H4 (cell line): ENCODE measurements at places on chromosomes 11 and 22.

- DNase-seq: no peak
Observed at GRCh38 chr11:81174646-81175330, 1558.9 kb downstream of the FAM181B start.

DNA sequence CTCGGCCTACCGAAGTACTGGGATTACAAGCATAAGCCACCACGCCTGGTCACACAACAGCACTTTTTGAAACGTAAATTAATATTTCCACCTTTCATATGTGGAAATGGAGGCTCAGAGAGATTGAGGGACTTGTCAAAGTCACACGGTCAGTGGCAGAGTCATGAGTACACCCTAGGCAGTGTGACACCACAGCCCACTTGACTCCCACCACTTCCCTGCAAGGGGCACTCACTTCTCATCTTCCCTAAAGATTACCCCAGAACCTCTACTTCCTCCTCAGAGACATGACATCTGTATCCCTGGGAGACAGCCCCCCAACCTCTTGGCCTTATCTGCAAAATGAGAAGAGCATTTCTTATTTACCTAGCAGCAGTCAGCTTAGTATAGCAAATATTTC is 16.5 kb upstream of the MYOD1 start:
- no peak for DNase-seq

- DNase-seq: peak; percentile 8
Observed at GRCh38 chr11:92765965-92766371, 203.5 kb upstream of the MTNR1B start.

DNA sequence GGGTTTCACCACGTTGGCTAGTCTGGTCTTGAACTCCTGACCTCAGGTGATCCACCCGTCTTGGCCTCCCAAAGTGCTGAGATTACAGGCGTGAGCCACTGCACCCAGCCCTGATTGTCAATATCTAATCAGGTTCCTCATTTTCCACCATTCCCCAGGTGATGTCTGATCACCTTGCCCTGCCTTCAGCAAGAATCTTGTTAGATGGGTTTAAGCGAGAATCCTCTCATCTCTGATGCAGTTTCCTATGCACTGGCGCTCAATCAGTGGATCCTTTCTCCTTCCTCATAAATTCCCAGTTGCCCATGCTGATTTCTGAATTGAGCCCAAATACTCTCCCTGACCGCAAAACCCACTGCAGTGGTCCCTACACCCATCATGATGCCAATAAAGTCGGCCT is 664 bp upstream of the ZC3H7B start:
- no peak for DNase-seq

DNA sequence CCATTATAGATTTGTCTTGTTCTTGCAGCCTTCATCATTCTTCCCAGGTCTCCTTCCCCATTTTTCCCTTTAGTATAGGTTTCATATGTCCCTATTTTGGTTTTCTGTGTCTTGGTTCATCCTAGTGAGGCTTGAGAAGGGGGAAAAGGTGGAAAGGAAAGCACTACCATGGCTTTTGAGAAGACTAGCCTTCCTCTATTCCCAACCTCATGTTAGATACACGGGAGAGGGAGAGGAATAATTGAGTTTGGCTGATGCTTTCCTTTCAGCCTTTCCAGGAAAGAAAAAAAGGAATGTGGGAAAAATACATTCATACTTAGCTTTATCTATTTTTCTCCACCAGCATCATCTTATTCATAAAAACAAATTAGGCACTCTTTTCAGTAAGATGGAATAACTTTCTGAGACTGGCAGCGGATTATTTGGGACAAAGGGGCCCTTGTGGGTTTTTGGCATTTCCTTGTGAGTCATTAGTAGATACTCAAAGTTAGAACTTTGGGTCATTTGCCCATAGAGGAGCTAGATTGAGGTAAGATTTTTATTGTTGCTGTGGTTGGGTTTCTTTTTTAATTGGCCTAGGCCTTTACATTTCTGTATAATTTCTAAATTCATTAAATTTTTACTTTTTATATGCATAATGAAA is 23.8 kb downstream of the CAPRIN1 start:
- peak; percentile 58 for DNase-seq

DNA sequence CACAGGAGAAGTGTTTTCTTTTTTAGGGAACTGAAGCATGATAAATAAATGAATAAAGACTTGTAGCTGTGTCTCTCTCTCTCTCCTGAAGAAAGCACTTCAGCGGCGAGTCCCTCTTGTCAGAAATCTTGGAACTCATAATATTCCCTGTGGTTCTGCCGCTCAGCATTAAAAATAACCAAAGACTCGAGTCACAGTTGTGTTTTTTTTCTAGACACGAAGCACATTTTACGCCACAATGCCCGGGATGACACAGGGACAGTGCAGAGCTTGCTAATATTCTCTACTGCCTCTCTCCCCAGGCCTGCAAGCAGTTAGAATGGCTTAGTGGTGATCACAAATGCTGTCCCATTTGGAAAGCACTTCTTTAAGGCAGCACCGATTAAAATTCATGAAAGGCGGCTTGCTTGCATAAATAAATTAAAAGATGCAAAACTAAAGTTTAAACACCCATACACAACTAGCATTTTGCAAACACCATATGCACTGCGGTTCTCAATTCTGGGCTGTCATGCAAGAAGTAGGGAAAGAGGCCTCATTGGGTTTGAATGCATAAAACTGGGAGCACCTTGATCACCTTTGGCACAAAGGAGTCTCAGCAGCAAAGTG is 597.4 kb downstream of the SOX6 start:
- no peak for DNase-seq

GRCh38 chr11:88704485-88704884 is 361.3 kb downstream of the GRM5 start:
- no peak for DNase-seq

DNA sequence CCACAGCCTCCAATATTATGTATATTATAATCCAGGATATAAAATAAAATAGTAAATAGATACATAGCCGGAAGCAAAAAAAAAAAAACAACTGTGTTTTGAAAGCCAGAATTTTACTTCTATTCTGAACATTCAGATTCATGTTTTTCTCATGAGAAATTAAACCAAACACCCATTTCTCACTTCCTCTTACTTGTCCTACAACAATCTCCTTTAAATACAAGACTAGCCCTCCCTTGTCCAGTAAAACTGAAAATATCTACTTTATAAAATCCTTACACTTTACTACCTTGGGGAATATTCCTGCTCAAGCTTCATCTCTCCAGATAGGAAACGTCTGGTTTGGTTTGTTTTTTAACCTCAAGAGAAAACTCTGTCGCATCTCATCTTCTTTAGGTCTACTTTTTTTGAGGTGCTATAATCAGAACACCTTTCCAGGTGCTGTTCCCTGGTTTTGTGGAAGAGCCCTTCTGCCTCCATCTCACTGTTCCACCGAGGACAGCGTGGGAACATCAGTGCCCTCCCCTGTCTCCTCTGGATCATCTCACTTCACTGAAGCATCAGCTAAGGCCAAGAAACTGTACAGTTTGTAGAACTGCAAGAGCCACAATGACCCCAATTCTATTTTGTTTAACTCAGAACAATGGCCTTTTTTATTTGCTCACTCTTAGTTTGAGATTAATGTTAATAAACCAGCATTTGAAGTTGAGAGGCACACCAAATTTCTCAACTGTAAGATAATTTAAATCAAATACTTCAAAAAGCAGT is 82.0 kb upstream of the ARHGAP32 start:
- no peak for DNase-seq

GRCh38 chr11:35131886-35132285 is 7.1 kb upstream of the CD44 start:
- DNase-seq: no peak

GRCh38 chr22:41690476-41690875 is 1.8 kb upstream of the SNU13 start:
- DNase-seq: no peak

DNA sequence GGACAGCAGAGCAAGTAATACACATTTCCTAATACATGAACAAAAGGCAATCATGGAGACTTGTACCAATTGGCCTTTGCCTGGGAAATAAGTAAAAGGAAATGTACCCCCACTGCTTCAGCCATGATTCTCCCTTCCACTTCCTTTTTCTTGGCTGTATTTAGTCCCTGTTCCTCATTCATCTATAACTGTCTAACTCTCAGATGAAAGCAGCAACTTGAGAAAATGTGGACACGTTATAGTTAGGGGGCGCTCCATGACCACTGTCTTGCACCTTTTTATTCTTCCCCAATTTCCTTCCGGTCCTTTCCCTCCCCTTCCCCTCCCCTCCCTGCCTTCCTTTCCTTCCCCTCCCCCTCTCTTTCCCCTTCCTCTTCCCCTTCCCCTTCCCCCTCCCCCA is 61.3 kb upstream of the BARX2 start:
- no peak for DNase-seq

GRCh38 chr22:36505998-36506635 is 723 bp downstream of the FOXRED2 start:
- DNase-seq: no peak

DNA sequence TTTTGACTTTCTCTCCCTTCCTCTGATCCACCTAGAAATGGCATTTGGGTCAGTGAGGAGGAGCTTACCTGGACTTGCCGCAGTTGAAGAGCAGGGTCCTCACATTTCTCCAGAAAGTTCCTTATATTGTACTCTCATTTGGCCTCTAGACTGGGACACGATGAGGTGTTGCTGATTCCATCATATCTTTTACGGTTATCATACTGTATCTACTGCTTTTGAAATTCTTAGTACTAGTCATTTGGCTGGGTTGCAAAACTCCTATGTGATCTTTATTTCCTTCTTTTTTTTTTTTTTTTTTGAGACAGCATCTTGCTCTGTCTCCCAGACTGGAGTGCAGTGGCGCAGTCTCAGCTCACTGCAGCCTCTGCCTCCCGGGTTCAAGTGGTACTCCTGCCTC is 58.7 kb upstream of the FAM181B start:
- DNase-seq: no peak

DNA sequence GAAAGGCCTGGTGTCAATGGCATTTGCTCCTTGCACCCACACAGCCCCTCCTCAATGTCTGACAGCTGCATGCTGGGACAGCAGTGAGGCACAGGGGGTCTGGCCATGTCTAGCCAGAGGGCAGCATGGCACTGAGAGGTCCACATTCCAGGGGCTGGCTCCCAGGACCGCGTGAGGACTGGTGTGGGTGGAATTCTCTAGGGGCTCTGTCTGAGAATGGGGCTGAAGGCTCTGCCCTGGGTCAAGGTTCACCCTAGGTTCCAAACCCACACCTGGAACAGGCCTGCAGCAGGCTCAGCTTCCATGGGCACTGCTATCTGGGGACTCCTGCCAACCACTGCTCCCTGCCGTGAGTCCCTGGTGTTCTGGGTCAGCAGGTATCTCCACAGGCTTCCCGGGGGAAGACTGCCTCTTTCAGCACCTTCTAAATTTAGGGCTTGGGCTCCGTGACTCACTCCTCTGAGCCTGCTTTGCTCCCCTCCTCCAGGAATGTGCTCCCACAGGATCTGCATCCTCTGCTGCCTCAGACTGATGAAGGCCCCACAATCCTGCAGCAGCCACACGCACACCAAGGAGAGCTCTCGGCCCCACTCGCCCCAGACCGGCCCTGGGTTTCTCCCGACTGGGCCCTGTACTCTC is 4.2 kb downstream of the STARD10 start:
- no peak for DNase-seq

DNA sequence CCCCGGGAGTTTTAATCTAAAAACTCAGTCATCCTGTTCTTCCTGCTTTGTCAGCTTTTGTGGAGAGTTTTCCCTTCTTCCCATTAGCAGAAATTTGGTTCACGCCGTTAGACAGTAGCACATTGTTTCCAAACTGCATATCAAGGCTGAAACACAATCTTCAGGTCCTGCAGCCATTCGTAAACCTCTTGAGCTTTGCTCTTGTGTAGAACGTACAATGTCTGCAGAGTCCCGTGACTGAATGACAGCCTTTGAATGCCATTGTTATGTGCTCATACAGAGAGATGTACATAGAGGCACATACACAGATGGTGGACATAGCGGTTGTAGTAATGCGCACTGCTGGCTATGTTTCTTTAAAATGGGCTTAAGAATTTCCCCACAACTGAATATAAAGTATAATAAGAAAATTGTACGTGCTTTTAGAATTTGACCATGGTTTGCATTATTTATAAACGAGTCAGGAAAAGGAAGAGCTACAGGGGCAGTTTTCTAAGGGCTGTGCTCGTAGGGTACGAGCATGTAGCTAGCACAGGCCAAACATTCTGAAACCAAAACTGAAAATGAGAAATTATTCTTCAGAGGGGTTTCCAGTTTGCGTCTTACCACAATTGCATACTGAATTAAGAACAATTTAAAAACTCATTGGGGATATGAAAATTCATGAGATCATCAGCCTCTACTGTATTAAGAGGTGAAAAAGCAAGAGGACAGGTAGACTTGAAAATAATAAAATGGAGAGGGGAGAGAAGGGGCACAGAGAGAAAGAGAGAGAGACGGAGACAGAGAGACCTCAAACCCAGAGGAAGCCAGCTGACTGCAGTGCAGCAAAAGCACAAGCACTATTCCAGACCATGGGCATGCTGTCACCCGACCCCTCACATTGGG is 310.1 kb downstream of the CADM1 start:
- no peak for DNase-seq

GRCh38 chr11:84828616-84829015 is 798.5 kb downstream of the DLG2 start:
- no peak for DNase-seq

GRCh38 chr22:41983513-41984405 is 14.5 kb downstream of the SEPTIN3 start:
- DNase-seq: peak; percentile 47

GRCh38 chr22:41260871-41261270 is 20.1 kb upstream of the CHADL start:
- no peak for DNase-seq

GRCh38 chr11:119472186-119472855 is 49.3 kb upstream of the THY1 start:
- no peak for DNase-seq

DNA sequence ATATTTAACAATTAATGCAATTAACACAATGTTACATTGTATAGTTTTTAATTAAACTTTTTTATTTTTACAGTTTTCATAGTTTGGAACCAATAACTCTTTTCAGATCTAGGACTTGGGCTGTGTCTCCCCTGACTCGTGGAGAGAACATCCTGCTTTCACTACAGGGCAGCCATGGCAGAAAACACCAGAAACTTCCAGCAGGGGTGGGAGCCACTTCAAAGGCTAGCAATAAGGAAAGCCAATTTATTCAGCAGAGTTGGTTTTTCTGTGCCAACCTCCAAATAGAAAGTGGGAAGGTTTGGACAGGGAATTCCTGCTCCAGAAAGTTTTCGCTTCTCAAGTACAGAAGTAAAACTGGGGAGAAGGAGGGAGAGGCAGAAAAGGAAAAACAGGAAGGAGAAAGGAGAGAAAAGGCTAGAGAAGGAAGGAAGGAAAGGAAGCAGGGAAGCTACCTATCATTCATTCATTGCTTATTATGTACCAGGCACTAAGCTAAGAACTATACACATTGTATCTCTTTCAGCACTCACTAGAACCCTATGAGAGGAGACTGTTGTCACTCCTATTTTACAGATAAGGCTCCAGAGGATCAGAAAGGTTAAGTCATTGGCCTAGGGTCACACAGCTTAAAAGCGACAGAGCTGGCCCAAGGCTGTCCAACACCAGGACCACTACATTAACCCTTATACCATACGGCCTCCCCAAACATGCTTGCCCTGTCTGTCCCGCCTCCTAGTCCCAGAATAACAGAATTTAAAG is 54.8 kb upstream of the CREB3L1 start:
- DNase-seq: no peak

GRCh38 chr22:35923026-35923425 is 105.6 kb downstream of the RBFOX2 start:
- DNase-seq: no peak
